CD4-positive, alpha-beta T cell (primary cell): ENCODE measurements at places on chromosomes 11 and 22. TPM values are rescaled to one million over a fixed set of nuclear protein-coding genes. Genes with fewer than 3 reads are reported as not detected.

Gene ARAP1
- 69.8 TPM for total RNA-seq

Gene IRAG1
- not detected for total RNA-seq

Gene APOBEC3B
- total RNA-seq = not detected

Gene C11orf42
- not detected for total RNA-seq

Gene SOX6
- not detected for total RNA-seq

Gene RAC2
- total RNA-seq = 174 TPM

DNA sequence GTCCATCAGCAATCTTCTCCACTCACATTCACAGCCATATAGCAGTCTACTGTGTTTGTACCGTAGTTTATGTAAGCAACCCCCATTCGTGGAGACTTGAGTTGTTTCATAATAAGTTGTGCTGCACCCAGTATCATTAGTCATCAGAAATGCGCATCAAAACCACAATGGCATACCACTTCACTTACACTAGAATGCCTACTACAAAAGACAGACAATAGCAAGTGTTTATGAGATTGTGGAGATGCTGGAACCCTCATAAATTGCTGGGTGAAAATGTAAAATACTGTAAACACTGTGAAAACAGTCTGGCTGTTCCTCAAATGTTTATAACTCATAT, 133.3 kb downstream of the ATXN10 start:
- DNase-seq = no peak

GRCh38 chr11:84214557-84214956, 928.4 kb upstream of the CCDC90B start:
- DNase-seq = no peak

- DNase-seq = no peak
Measured at GRCh38 chr11:10044618-10045017, 249.4 kb downstream of the SBF2 start.

GRCh38 chr11:19576054-19576453, 136.6 kb upstream of the NAV2 start:
- DNase-seq = no peak

DNA sequence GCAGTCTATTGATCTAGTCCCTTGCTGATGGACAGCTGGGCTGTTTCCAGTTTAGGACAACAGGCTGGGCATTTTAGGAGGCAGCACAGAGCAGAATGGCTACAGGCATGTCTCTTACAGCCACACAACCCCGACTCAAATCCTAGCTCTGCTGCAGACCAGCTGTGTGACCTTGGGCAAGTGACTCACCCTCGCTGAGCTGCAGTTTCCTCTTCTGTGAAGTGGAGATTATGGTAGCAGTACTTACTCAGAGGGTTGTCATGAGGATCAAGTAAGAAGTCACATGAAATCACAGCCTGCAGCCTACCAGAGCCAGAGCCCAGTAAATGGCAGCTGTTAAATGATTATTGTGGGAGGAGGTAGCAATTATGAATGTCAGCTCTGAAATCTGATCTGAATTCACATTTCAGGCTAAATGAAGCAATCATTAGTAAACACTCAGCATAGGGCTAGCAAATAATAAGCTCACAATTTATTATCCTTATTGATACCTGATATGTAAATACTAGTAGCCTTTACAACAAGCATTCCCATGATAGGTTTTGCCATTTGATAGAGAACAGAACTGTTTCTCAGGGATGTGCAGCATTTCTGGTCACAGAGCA, 58.9 kb downstream of the MYEOV start:
- no peak for DNase-seq

GRCh38 chr11:36253238-36253637, 36.0 kb downstream of the COMMD9 start:
- DNase-seq = no peak

DNA sequence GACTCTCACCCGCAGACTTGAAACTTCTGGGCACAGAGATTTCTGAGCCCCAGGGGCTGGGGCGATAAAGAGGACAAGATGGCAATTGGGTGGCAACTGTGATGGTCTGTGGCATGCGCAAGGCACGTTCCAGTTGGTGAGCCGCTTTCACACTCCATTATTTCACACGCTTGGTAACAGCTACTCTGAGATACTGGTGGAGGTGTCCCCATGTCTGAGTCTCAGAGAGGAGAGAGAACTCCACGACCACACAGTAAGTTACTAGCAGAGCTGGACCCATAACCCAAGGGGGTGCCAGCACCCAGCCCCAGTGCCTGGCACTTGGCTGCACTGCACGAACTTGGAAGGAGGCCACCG, 6.0 kb upstream of the KCNJ4 start:
- no peak for DNase-seq

GRCh38 chr22:24029304-24029703, 18.2 kb downstream of the CABIN1 start:
- DNase-seq = no peak

DNA sequence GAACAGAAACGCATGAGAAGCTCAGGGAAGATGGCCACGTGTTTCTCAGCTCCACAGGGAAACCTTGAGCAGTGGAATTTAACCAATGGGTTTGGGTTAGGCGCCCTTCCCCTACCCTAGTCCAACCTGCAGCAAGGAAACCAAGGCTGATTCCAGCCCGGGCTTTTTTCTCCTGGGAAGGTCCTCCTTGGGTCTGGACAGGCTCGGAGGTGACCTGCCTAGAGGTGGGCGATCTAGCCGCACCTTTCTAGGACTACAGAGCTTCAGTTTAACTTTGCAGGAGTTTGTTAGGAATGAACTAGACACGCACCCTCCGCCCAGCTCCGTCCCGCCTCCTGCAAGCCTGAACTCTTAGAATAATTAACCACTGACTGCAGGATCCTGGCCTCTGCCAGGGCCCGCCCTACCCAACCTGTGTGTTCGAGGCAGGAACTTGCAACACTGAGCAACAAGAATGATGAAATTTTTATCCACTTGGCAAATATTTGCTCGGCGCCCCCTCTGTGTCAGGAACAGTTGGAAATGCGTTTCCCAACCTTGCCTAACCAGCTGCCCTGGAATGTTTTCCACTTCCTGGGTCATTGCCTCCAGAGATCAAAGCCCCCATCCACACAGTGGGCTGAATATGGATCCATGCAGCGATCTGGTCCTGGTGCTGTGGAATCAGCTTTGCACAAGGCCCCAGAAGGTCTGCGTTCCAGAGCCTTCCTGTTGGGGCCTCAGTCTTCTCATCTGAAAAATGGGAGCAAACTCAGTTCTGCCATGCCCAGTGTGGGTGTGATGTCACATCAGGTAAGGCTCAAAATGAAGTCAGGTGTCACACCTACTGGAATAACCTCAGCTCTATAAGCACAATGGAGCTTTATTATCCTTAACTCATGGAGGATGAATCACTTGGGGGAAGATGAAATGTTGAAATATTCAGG, 13.3 kb downstream of the MPST start:
- no peak for DNase-seq
